ENCODE measurements at places on chromosomes 1 and 21. TPM values are rescaled to one million over a fixed set of nuclear protein-coding genes. Genes with fewer than 3 reads are reported as not detected.

The CA6 gene
- total RNA-seq = not detected

The DISC1 gene
- 6.2 TPM for total RNA-seq

The THEMIS2 gene
- total RNA-seq = 5.6 TPM

The NUP210L gene
- total RNA-seq = 0.28 TPM

The CDC20 gene
- total RNA-seq = 161 TPM

The ST6GALNAC5 gene
- 2.5 TPM for total RNA-seq

The CFAP45 gene
- total RNA-seq = 0.28 TPM

The C4BPA gene
- not detected for total RNA-seq

The WDR77 gene
- 35.2 TPM for total RNA-seq

The TCHH gene
- under 0.01 TPM for total RNA-seq

The DDX59 gene
- 16.5 TPM for total RNA-seq

The RIIAD1 gene
- total RNA-seq = not detected

The ALPL gene
- 13.2 TPM for total RNA-seq

The B3GALT5 gene
- total RNA-seq = under 0.01 TPM

The KLHL21 gene
- total RNA-seq = 76.5 TPM

The CD1B gene
- total RNA-seq = not detected

The AK5 gene
- total RNA-seq = 77.0 TPM

The ZBTB8A gene
- 4.6 TPM for total RNA-seq

The CDA gene
- total RNA-seq = not detected

The FCRL5 gene
- not detected for total RNA-seq

The SPRR2F gene
- total RNA-seq = not detected

The OR2G6 gene
- not detected for total RNA-seq

The ASPM gene
- 4.8 TPM for total RNA-seq

The CYYR1 gene
- total RNA-seq = under 0.01 TPM

The OSBPL9 gene
- 129 TPM for total RNA-seq

The TFF3 gene
- total RNA-seq = not detected

The SLC6A9 gene
- 4.2 TPM for total RNA-seq

The TRIM45 gene
- total RNA-seq = 3.4 TPM

The NGF gene
- total RNA-seq = 16.9 TPM

The SYTL1 gene
- under 0.01 TPM for total RNA-seq

The GBP4 gene
- 2.3 TPM for total RNA-seq

The S100B gene
- total RNA-seq = 0.28 TPM

The NTMT2 gene
- not detected for total RNA-seq

Data from regular cardiac myocyte (primary cell).